Aorta (tissue), 5 donors: ENCODE measurements at places on chromosomes 3 and 15. TPM values are rescaled to one million over a fixed set of nuclear protein-coding genes. Genes with fewer than 3 reads are reported as not detected.
A peak's percentile ranks its signal among the peaks of the same experiment; 100 is the strongest.

GRCh38 chr3:196140224-196140623, 58.3 kb upstream of the TFRC start:
- H3K36me3 ChIP-seq: no peaks in the 10 kb centered on the region
- peak; percentile 61 for DNase-seq
- H3K27ac ChIP-seq: no peak overlapping the region
- H3K4me1 ChIP-seq: no peaks in the 10 kb centered on the region
- no peak overlapping the region for H3K4me3 ChIP-seq
- no peaks in the 10 kb centered on the region for H3K27me3 ChIP-seq

GRCh38 chr15:80010131-80010673, 39.2 kb upstream of the BCL2A1 start:
- no peaks in the 10 kb centered on the region for H3K27me3 ChIP-seq
- no peak overlapping the region for H3K4me3 ChIP-seq
- H3K36me3 ChIP-seq: no peaks in the 10 kb centered on the region
- DNase-seq: no peak
- H3K27ac ChIP-seq: no peak overlapping the region

Gene SLC51B
- total RNA-seq: not detected

DNA sequence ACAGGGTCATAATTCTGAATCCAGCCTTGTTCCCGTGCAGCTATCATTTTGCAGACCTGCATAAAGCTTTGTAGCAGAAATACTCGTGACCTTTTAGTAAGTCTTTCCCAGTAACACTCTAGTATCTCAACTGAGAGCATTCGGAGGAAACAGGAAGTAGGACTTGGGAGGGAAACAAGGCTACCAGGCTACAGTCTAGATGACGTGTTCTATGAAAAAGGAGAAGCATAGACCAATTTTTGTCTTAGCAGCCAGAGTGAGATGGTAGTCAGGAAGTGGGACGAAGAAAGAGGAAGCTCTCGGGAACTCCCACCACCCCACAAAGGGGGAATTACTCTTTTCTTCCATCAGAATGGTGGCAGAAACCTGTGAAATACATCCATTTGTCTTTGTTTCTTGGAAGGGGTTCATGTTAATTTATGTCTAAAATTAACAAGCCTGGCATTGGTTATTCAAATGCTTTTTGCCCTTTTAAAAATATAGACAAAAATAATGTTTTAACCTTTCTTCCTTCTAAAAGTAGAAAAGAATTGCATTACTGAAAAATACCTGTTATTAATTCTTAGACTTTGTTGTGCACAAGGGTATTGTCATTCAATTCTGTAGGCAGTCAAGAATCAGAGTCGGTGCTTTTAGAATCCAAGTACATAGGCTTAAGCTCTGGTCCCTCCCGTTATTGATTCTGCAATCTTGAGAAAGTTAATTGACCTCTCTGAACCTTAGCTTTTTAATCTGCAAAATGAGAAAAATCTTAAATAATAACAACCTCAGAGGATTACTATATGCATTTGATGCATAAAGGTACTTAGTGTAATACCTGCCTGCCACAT, 1.6 kb upstream of the SUCNR1 start:
- H3K4me1 ChIP-seq: no peaks in the 10 kb centered on the region
- no peak for DNase-seq
- no peak overlapping the region for H3K27ac ChIP-seq
- no peaks in the 10 kb centered on the region for H3K27me3 ChIP-seq

Gene LIPC
- 0.93 TPM for total RNA-seq

DNA sequence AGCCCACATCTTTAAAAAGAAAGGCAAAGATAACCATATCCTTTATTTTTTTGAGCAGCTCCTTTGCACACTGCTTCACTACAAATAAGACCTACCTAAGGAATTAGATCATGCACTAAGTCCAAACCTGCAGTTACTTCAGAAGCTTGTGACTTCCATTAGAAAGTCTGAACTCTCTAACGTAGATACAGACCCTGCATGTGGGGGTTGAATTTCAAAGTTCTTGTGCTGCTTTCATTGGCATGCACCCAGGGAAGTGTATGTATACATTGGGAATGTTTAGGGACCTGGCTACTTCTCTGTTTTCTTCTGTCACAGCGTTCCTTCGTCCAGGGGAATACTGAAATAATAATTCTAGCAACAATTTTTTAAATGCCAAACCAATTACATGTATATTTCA, 185.2 kb upstream of the IL12A start:
- peaks cover 26% of the 10 kb centered on the region for H3K4me1 ChIP-seq
- H3K27ac ChIP-seq: no peak overlapping the region
- no peaks in the 10 kb centered on the region for H3K27me3 ChIP-seq

DNA sequence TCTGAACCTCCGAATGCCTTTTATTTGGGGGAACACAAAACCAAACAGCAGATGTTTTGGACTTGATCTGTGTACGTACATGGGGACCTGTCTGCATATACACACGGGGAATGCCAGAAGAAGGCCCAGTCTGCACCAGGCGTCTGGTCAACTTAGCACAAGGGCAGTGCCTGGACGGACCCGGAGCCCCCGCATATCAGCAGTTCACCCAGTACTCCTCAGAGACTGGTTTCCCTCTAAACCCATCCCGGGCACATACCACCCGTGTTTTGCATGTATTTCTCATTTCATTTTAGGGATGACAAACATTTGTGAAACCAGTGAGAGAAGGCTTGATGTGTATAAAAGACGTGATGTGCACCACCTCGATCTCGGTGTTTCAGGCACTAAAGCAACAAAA, 49.7 kb downstream of the KLHL25 start:
- no peak for DNase-seq
- no peaks in the 10 kb centered on the region for H3K4me1 ChIP-seq
- H3K36me3 ChIP-seq: peaks cover 18% of the 10 kb centered on the region
- H3K27ac ChIP-seq: no peak overlapping the region
- H3K27me3 ChIP-seq: no peaks in the 10 kb centered on the region

GRCh38 chr3:110405830-110406585, 665.6 kb upstream of the NECTIN3 start:
- no peaks in the 10 kb centered on the region for H3K36me3 ChIP-seq
- no peaks in the 10 kb centered on the region for H3K4me1 ChIP-seq
- H3K4me3 ChIP-seq: no peak overlapping the region
- no peaks in the 10 kb centered on the region for H3K27me3 ChIP-seq

GRCh38 chr15:101277943-101278564, 769 bp upstream of the SELENOS start:
- H3K36me3 ChIP-seq: peaks cover 14% of the 10 kb centered on the region
- no peak overlapping the region for H3K4me3 ChIP-seq
- no peak for DNase-seq
- H3K4me1 ChIP-seq: no peaks in the 10 kb centered on the region

DNA sequence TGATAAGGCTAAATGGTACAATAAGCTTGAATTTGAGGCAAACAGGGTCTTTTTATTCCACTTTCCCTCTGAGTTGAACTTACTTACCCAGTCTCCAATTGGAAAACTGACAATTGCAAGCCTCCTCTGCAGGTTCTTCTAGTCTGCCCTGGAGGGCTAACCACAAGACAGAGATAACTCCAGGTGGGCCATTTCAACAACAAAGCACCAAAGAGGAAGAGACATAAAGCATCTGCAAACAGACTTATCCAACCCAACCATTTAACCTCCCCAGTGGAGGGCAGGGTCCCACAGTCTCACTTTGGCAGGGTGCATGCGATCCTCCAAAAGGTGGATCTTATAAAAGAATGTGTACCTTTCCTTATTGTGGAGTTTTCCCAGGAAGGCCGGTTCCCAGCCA, 525.8 kb downstream of the DIPK2A start:
- no peaks in the 10 kb centered on the region for H3K27me3 ChIP-seq
- no peak for DNase-seq
- H3K36me3 ChIP-seq: no peaks in the 10 kb centered on the region
- no peak overlapping the region for H3K4me3 ChIP-seq
- H3K27ac ChIP-seq: no peak overlapping the region
- no peaks in the 10 kb centered on the region for H3K4me1 ChIP-seq

- H3K27me3 ChIP-seq: no peaks in the 10 kb centered on the region
- no peaks in the 10 kb centered on the region for H3K4me1 ChIP-seq
- DNase-seq: no peak
Observed at GRCh38 chr15:69955240-69955894, 142.3 kb downstream of the TLE3 start.

DNA sequence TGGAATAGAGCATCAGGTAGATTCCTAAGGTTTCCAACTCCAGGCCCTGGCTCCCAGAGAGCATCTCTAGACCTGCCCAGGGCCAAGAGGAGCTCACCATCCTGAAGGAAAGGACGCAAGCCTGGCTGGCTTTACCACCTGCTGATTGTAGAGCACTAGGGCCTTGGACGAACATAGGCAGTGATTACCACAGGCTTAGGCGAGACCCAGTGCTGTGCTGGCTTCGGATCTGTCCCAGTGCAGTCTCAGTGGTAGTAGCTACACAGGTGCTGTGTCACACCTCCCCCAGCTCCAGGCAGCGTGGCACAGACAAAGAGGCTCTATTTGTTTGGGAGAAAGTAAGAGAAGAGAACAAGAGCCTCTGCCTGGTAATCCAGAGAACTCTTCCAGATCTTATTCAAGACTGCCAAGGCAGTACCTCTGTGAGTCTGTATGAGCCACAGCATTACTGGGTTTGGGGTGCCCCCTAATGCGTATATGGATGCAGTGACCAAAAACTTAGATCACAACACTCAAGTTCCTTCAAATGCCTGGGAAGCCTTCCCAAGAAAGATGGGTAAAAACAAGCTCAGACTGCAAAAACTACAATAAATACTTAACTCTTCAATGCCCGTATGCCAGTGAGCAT, 25.4 kb downstream of the ISG20 start:
- H3K27me3 ChIP-seq: no peaks in the 10 kb centered on the region
- H3K4me3 ChIP-seq: no peak overlapping the region

DNA sequence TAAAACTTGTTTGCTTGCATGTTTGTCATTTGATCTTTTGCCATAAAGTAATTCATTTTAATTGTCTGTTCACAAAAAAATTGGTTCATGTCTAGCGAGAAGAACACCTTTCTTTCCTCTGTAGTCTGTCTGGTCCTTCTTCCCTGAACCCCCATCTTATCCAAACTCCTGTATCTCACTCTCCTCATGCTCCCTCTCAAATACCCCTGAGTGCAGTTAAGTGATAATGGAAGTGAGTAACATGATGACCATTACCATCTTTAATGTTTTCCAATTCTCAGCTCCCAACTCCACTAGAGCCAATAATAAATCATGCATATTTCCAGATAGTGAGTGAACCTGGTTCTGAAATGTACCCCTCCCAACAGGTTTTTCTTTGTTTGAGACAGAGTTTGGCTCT, 14.2 kb upstream of the KCNMB3 start:
- H3K27me3 ChIP-seq: no peaks in the 10 kb centered on the region
- no peak for DNase-seq
- H3K27ac ChIP-seq: no peak overlapping the region
- no peaks in the 10 kb centered on the region for H3K36me3 ChIP-seq

Gene SNX4
- 30.2 TPM for total RNA-seq

- H3K36me3 ChIP-seq: no peaks in the 10 kb centered on the region
- no peaks in the 10 kb centered on the region for H3K27me3 ChIP-seq
- DNase-seq: peak; percentile 29
- no peak overlapping the region for H3K4me3 ChIP-seq
Observed at GRCh38 chr15:78989701-78990240, 44.9 kb upstream of the CTSH start.

DNA sequence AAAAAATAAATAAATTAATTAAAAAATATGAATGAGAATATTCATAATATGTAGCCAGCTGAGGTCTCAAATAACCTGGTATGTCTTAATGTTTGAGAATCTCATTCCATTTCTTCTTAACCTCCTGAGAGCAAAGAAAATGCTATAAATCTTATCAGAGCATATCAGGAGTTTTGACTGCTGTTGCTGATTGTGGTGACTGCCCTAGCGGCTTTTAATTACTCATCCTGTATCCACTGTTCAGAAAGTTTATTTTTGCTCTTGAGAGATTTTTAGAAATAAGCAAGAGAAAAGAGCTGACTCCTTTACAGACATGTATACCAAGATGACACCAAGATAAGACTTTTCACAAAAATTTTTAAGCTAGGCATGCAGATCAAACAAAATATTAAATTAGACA, 454.8 kb upstream of the CBLB start:
- no peaks in the 10 kb centered on the region for H3K36me3 ChIP-seq
- no peak for DNase-seq
- H3K4me1 ChIP-seq: no peaks in the 10 kb centered on the region
- no peak overlapping the region for H3K4me3 ChIP-seq

DNA sequence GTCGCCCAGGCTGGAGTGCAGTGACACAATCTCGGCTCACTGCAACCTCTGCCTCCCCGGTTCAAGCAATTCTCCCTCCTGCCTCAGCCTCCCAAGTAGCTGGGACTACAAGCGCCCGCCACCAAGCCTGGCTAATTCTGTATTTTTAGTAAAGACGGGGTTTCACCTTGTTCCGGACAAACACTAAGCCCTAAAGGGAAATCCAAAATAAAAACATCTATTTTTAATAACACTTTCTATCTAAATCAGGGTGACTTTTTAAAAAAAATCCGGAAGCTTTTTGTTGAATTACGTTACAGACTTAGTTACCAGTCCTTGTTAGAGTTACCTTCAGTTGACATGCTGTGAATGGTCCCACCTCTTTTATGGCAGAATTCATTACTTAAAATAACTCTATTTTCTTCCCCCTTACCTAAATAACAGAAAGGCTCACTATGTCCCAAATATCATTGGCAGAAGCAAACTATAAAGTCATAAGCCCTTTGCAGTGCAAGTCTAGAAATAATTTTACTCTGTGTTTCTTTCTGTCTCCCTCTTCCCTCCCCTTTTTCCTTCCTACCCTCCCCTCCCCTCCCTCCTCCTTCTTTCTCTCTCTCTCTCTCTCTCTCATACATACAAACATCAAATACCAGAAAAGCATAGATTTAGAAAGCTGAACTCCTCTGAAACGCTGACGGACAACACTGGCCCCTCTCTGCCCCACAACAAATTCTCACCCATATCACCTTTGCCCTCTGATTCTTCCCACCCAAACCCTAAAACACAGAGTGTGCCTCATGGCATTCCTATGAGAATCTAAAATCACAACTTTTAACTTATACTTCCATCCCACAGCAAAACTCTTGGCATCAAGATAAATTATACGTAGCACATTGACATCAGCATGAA, 18.3 kb downstream of the THBS1 start:
- no peak overlapping the region for H3K27ac ChIP-seq
- H3K27me3 ChIP-seq: no peaks in the 10 kb centered on the region
- DNase-seq: no peak
- no peak overlapping the region for H3K4me3 ChIP-seq
- no peaks in the 10 kb centered on the region for H3K4me1 ChIP-seq
- H3K36me3 ChIP-seq: no peaks in the 10 kb centered on the region

DNA sequence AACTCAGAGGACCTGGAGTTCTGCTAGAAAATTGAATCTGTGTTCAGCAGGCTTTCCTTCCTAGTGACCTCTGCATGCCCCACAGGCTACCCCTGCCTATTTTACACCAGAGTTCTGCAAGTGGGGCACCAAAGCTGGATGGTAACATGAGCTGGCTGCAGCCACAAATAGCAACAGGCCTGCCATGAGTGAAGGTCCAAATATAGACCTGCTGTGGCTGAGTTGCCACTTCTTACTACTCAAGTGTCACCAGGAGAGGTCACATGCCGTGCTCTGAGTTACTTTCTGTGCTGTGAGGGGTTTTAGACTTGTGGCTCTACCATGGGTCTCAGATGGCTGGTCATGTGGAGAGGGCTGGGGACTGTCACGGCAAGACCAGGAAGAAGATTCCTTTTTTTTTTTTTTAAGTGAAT, at the start of gene FSD2:
FSD2 (minus strand) TSS at position 76 of the 413 bp plus-strand sequence. CDS start 18,679 bp downstream, outside the sequence.
- H3K27me3 ChIP-seq: no peaks in the 10 kb centered on the region
- no peaks in the 10 kb centered on the region for H3K4me1 ChIP-seq
- DNase-seq: no peak
- no peaks in the 10 kb centered on the region for H3K36me3 ChIP-seq
- no peak within 1 kb of the TSS for H3K4me3 ChIP-seq
